Naive B cell (primary cell): ENCODE measurements at places on chromosomes 2 and 18. TPM values are rescaled to one million over a fixed set of nuclear protein-coding genes. Genes with fewer than 3 reads are reported as not detected.
A peak's percentile ranks its signal among the peaks of the same experiment; 100 is the strongest.

KLF11 gene
- 16.7 TPM for polyA plus RNA-seq

TUBA3E gene
- polyA plus RNA-seq = not detected

AMMECR1L gene
- polyA plus RNA-seq = 5.8 TPM

AFF3 gene
- 255 TPM for polyA plus RNA-seq

GRCh38 chr2:71834796-71835195 lies 312.9 kb downstream of the CYP26B1 start:
- DNase-seq = no peak

DNA sequence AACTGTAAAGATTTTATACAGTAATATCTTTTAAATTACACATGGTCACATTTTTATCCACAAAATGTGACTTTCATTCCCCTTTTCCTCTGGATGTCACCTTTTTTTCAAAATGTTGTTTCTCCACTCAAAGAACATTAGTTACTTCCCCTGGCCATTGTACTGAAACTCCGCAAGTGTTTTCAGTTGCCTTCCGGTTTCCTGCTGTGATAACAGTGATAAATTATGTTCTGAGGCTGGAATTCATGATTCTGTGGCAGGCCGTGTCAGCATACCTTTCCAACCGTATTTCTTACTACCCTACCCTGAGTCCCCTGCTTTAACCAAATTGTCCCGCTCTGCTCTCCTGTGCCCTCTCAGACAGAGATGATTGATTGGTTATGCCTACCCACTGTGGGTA lies 53.5 kb downstream of the MGAT5 start:
- DNase-seq = no peak

GRCh38 chr18:44803019-44803650 lies 122.4 kb downstream of the SETBP1 start:
- DNase-seq = no peak

- DNase-seq = peak; percentile 28
These were observed 124.2 kb downstream of the UBE2E3 start for GRCh38 chr2:181104512-181105115.

DNA sequence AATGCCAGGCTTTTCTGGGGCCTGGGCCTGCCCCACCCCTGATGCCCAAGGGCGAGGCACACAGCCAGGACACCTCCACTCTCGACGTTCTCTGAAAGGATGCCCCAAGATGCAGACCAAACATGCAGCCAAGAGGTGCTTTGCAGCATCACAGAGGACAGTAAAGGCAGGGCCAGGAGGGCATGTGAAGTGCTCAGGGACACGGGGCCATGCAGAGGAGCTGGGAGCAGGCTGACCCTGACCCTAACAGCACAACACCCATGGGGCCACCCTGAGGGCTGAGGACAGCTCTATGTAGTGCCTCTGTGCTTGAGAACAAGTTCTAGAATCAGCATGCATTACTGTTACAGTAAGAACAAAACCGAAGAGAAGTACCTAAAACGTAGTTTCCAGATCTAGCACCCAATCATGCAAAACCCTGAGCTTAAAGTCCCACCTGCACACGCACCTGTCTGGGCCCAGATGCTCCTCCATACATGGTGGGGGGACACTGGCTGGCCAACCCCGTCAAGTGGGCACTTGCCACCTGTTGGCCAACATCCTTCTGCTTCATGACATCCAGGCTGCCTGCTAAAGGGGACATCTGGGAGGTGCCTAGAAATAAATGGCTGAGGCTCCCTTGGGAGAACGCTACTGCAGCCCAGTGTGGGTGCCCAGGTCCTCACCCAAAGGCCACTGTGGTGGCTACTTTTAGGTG lies 15.4 kb downstream of the HS6ST1 start:
- no peak for DNase-seq

DNA sequence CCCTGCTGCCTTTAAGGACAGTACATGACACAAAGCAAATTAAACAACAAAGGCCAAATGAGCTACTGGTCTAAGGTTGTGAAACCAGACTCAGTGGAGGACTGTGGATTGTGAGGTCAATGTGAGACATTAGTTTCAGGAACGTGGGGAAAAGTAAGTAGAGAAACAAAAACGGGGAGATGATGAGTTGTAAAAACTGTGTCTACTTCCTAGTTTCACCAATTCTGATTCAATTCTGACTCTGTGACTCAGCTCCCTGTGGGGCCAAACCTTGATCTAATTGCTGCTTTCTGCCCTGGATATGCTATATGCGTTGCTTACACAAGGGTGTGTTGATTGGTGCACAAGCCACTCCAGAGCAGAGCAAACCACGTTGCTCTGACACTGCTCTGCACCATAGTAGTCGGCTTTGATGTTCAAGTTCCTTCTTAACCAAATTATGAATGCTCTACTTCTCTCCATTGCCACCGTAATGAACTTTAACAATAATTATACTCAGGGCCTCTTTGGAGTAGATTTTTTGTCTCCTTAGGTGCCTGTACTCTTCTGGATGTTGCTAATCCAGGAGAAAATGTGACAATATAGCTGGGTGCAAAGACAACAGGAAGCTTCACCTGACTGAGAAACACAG lies 1640.1 kb upstream of the CELF4 start:
- no peak for DNase-seq

- no peak for DNase-seq
These were observed 75.8 kb downstream of the ZEB2 start for GRCh38 chr2:144443837-144444817.

DNA sequence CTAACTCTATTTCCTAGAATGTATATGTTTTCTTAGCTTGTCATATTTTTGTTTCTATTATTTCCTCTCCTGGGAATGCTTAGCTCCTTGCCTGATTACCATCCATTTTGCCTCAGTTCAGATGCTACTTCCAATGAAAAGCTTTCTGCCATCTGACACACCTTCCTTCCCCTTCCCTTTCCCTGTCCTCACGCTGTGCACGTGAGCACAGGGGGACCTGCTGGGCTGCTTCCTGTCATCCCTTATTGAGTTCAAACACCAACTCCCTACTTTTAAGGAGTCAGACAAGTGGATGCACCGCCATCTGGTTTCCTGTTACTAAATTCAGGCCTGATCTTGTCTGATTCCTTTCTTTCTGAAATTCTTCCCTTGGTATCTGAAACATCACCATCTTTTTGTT lies 2.4 kb upstream of the INO80C start:
- no peak for DNase-seq

GRCh38 chr2:8583400-8584173 lies 98.3 kb upstream of the ID2 start:
- peak; percentile 88 for DNase-seq

- DNase-seq = no peak
These were observed 97.5 kb downstream of the STPG4 start for GRCh38 chr2:47057687-47058002.

GRCh38 chr18:3703732-3704176 lies 253.8 kb downstream of the TGIF1 start:
- no peak for DNase-seq
